ENCODE measurements at places on chromosomes 12 and 14.
A peak's percentile ranks its signal among the peaks of the same experiment; 100 is the strongest.

- no peak for DNase-seq
Observed at GRCh38 chr14:92658684-92659083, 89.7 kb downstream of the LGMN start.

DNA sequence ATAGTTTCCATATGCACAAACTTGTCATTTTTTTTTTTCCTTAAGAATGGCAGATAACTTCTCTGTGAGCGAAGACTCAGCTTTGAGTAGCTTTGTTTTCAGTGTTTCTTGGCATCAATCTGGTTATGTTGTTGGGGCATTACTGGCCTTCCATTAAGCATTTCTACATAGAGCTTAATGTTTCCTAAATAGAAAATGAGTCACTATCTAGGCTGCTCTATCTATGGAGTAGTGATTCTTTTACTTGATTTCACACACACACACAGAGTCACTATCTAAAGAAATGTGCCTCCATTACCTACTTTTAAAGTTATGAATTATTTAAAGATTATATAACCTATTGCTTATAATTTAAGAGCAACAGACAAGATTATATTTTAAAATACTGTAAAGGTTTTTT, 53.9 kb downstream of the TMEM260 start:
- no peak for DNase-seq

DNA sequence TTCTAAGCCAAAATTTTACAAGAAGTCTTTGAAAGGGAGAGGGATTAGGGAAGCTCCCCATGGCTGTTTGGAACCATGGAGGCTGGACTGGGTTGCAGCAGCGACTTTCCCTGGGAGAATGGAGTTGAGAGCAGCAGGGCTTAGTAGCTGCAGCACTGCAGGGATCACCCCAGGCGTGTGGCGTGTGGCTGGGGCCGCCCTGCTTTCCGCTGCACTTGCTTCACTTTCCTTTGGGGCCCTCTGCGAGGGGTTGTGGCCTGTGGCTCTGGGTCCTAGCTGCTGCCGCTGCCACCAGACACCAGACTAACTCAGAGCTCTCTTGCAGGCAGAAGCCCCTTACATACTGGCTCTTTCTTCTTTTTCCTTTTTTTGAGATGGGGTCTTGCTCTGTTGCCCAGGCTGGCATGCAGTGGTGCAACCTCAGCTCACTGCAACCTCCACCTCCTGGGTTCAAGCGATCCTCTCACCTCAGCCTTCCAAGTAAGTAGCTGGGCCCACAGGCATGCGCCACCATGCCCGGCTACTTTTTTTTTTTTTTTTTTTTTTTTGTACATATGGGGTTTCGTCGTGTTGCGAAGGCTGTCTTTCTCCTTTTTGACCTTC, 25.4 kb downstream of the CCDC62 start:
- DNase-seq: no peak

- DNase-seq: no peak
Observed at GRCh38 chr12:27974735-27975221, 2.2 kb upstream of the PTHLH start.

DNA sequence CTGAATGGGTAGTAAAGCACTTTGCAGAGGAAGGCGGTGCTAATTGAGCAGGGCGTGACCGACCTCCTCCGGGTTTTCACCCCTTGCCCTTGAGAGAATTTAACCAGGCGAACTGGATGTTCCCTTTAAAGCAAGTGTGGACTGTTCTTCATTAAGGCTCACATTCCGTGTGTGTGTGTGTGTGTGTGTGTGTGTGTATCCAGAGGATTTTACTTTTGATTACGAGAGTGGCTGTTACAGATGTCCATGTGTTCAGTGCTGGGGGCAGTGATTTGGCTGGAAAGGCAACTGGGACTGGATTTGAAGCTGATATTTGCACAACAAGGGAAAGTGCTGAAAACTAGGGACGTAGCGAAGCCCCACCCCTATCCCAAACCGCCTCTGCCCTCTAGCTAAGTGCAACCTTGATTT, 2.2 kb downstream of the TMEM132C start:
- no peak for DNase-seq

GRCh38 chr14:39434401-39434800, 2.2 kb upstream of the FBXO33 start:
- DNase-seq: no peak

DNA sequence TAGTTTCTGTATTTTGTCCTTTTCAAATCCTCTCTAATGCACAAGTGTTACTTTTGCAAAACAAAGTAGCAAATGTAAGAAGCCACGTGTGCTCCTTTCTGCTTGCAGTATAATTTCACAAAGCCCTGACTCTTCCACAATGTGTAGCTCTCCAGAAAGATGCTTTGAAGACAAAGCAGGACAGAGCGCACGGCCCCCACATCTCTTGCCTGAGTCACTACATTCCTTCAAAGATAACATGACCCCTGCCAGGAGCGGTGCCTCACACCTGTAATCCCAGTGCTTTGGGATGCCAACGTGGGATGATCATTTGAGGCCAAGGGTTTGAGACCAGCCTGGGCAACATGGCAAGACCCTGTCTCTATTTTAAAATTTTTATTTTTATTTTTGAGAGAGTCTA, 40.5 kb downstream of the JAG2 start:
- DNase-seq: no peak

DNA sequence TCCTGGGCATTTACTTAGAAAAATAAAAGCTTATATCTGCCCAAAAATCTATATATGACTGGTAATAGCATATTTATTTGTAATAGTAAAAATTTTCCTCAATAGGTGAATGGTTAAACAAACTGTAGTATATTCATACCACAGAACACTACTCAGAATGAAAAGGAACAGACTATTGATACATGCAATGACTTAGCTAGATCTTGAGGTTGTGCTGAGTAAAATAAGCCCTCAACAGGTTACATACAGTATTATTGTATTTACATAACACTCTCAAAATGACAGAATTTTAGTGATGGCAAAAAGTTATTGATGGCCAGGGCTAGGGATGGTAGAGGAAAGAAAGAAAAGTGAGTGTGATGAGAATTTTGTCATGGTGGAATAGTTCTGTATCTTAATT, 178.4 kb downstream of the BMP4 start:
- DNase-seq: no peak

- no peak for DNase-seq
Observed at GRCh38 chr14:71358209-71358931, 451.1 kb downstream of the PCNX1 start.

GRCh38 chr12:50678650-50679365, 85.1 kb upstream of the ATF1 start:
- no peak for DNase-seq

- no peak for DNase-seq
Observed at GRCh38 chr12:25424211-25424731, 128.8 kb downstream of the LMNTD1 start.

DNA sequence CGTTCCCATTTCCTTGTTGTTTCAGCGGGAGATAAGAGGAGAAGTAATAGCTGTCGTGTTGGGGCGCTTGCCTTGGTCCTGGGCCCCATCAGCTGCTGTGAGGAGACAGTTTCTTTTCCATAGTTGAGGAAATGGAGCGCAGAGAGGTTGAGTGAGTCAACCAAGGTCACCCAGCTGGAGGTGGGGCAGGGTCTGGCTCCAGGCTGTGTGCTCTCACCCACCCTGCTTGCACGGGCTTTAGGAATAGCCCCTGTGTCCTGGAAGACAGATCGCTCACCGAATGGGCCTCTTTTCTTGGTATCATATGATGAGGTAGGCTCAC, 165.7 kb upstream of the RTL1 start:
- no peak for DNase-seq

DNA sequence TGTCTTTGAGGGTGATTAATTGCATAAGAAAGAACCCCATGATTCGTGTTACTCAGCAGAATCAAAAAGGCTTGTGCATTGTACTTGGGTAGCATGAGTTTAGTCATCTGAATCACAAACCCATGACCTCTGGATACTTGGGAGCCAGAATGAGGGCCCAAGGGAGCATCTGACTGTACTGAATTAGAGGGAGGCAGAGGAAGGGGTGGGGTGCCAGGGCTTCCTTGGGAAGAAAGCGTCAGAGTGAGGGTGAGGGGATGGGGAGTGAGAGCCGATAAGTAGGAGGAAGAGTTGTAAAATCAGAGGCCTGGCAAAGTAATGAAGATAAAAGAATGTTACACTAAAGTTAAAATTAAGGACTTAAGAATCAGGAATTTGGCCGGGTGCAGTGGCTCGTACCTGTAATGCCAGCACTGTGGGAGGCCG, 29.8 kb downstream of the GPRC5D start:
- DNase-seq: no peak

DNA sequence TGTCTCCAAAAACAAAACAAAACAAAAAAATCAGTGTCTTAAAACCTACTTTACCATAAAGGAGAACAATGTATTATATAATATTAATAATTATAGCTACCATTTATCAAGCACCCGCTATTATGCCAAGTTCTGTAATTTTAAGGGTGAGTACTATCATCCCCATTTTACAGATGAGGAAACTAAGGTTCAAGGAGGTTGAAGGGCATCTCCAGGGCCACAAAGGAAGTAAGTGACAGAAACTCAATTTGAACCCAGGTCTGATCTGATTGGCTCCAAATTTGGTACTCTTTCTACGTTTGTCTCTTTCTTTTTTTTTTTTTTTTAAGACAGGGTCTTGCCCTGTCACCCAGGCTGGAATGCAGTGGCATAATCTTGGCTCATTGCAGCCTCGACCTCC, 115.4 kb downstream of the BCAT1 start:
- no peak for DNase-seq

GRCh38 chr12:105741786-105742566, 396.8 kb downstream of the NUAK1 start:
- DNase-seq: no peak

DNA sequence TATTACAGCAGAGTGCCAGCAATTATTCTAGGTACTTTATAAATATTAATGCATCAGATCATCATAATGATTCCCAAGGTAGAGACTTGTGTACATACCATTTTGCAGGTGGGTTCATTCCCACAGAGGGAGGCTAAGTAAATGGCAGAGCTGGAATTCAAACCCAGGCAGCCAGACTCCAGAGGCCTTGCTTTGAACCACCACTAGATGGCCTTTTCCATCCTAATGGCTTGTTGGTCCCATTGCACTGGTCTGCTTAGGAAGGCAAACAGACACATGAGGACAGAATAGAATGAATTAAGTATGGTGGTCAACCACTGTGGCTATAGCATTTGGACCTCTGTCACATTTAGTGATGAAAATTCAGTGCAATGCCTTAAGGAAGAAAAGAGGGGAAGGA, 158.7 kb downstream of the METTL25 start:
- no peak for DNase-seq

DNA sequence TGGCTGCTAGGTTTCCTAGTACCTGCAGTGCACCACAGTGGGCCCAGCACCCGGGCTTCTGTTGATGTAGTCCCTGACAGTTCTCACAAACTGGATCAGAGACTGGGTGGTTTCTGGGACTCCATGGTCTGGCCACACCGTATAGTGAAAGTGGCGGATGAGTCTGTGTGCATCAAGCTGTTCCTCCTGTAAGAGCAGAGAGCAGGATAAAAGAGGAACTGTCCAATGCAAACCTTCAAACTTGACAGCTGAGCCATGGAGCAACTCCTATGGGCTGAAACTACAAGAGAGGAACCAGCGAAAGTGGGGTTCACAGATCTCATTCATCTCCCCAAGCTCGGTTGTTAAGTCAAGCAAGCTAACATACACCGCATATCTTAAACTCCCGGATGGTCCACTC, 102.8 kb downstream of the PTPRB start:
- DNase-seq: no peak

DNA sequence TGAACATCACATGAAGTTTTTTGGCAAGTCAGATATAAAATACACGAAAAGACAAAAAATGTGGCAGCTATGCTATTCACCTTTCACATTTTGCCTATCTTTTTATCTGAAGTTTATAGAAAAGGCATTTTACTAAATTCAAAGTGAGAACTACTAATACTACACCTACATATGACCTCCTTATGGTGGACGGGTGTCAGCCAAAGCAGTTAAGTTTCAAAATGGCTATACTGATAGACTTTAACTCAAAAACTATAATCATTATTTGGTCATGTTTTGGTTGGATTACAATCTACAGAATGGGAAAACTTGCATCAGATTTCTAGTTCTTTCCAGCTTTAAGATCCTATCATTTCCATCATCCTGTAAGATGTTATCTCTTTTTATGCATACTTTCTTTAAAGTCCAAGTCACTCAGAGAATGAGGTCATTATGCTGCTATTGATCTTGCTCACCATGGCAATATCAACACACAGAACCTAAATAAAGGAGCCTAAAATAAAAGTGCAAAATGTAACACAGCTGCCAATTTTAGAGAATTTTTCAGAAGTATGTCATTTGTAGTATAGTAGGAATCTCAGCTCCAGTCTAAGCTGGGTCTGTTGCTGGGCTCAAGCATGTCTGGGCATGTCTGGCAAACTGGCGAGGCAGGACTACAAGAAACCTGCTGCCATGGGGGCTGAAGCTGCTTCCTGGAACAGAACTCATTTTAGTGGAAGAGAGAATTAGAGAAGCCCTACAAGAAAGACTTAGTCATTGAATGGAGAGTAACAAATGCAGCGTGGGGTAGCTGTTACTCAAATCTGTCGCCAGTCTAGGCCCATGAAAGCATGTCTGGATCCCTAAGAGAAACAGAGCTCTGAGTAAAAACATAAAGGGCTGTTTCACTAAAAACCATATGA, 7.6 kb upstream of the AEBP2 start:
- peak; percentile 77 for DNase-seq

- no peak for DNase-seq
Observed at GRCh38 chr12:110750784-110751461, 8.2 kb upstream of the PPP1CC start.

DNA sequence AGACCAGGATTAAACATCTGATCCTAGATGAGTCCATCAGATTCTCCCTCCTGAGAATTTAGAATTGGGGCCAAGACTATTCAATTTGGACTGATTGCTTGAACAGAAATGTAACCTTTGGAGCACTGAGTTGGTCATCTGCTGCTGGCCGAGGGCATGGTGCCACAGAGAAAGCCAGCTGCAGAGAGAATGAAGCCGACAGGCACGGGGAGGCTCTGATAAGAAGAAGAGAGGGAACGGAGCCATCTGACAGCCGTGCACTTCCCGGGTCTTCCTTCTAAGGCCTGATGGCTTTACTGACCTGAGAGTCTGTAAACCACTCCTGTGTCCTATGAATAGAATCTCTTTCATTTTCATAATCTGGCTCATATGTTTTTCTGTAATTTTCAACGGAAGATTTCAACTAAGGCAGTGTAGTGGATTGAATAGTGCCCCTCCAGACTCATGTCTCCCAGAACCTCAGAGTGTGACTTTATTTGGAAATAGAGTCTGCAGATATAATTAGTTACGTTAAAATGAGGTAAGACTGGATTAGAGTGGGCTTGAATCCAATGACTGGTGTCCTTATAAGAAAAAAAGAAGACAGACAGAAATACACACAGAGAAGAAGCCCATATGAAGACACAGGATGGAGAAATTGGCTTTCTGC, 39.1 kb upstream of the FRS2 start:
- DNase-seq: no peak

DNA sequence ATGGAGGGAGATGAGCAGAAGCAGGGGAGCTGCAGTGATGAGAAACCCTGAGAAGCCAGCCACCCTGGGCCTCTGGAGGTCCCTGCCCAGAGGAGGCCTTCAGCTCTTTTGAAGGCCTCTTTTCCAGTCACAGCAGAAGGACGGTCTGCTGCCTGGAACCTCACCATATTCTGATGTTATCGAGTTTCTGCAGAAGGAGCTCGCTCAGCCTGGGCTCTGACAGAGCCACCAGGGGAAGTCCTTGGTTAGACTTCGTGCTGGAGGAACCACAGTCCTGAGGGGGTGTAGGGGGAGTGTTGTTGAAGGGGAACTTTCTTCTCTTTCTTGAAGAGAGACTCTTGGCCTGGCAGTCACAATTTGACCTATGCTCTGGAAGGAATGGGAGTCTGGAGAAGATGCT, 25.1 kb upstream of the BATF start:
- peak; percentile 73 for DNase-seq
